ENCODE measurements at places on chromosomes 3 and 15.

- DNase-seq: no peak
Observed at GRCh38 chr15:68612503-68612902, 33.7 kb downstream of the CORO2B start.

GRCh38 chr3:9686050-9686550 lies 17.5 kb upstream of the CPNE9 start:
- no peak for DNase-seq

GRCh38 chr3:52555056-52555455 lies 18.7 kb downstream of the UQCC5 start:
- DNase-seq: no peak

DNA sequence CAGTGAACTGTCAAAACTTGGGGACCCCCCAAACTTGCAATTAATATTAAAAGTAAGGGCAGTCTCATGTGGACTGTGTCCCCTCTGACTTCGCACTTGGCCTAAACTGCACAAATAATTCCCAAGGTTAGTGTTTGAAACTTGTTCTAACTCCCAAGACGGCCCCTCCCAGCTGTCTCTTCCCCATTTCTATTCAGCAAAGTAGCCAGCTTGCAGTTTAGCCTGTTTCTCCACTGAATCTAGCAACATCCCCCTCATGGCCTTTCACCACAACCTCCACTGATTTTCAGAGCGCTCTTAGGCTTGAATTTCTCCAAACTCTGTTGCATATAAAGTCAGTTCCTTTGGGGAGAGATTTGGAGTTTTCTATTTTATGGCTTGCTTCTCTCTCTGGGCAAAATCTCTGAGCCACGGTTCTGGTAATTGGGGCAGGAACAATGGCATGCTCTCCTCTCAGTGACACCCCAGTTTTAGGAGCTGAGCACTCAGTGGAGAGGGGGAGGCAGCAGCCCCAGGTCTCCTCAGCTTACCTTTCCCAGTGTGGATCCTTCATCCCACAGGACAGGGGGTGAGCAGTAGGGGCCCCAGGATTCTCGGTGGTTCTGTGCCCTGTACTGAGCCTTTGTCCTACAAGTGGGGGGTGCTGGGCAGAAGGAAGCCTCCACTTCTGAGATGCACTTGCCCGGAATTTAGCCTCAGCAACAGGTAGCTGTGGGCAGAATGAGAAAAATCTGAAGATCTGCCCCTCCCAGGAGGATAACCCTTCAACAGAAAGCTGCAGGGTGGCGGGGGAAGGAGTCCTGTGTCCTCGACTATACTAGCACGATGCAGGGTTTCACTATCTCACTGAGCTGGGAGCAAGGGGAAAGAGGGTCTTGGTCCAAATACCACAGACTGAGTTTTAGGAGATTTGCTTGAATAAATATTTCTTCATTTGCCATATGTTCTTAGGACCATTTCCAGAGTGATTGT lies 39.3 kb upstream of the GATA2 start:
- no peak for DNase-seq

DNA sequence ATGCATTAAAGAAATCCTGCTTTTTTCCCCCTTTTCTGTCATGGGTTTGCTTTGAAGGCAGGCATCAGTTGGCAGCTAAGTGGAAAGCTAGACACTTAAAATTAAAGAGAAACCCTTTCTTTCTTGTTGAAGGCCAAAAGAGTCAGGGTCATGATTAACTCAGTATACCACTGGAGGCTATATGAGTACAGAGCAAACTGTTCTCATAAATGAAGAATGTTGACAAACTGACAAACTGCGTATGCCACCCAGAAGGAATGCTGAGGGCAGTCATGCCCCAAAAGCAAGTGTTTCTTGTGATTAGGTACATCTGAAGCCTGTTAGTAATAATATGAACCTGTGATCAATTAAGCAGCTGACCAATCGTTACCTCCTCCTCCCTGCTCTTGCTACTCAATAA lies 43.6 kb upstream of the COL6A6 start:
- no peak for DNase-seq

DNA sequence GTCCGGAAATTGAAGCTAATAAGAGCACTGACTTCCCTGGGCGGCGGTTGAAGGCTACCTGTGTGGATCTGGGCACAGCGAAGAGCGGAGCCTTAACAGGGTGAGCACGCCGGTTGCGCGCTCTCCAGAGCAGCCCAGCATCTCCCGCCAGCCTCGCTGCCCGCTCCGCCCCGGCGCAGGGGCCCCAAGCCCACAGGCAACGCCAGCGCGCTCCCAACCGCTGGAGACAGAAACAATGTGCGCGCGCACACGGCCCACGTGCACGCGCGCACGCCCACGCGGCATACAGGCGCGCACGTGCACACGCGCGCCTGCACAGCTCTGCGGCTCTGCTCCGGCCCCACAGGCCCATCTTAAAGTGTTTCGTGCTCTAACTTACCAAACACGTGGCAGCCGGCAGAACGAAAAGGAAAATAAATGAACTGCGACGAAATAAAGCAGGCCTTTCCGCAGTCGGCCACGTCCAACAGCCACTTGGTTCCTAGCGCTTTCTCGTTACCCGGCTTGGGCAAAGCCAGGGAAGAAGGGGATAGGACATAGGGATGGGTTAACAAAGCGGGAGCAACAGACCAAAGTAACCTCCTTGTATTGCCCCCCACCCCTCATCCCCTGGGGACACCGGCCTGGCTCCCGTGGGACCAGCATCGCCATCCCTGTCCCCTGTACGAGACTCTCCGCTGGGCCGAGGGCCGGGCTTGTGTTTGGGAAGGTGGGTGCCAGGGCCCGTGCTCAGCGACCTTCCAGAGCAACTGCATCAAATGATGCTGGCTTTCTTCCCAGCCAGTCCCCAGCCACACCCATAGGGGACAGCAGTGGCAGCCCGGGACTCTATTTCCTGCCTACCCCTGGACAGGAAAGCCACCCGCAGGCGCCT lies 203.7 kb downstream of the ABHD5 start:
- peak; percentile 35 for DNase-seq

Data from GM04504 (cell line).